ENCODE measurements at places on chromosomes 13 and 19. TPM values are rescaled to one million over a fixed set of nuclear protein-coding genes. Genes with fewer than 3 reads are reported as not detected.

EHD2 gene
- 184 TPM for total RNA-seq

SYDE1 gene
- 35.3 TPM for total RNA-seq

- H3K36me3 ChIP-seq, result no peaks in the 10 kb centered on the region
- H3K4me3 ChIP-seq, result peak within 1 kb of the TSS; percentile 91
- no peaks in the 10 kb centered on the region for H3K27me3 ChIP-seq
- DNase-seq, result peak; percentile 76
- H3K27ac ChIP-seq, result peak within 1 kb of the TSS; percentile 72
These were observed at the start of gene ARHGEF1 for GRCh38 chr19:41882568-41883462. ARHGEF1 (plus strand) TSS chr19:41883184; CDS start chr19:41888083, 4,899 bp downstream.

DNA sequence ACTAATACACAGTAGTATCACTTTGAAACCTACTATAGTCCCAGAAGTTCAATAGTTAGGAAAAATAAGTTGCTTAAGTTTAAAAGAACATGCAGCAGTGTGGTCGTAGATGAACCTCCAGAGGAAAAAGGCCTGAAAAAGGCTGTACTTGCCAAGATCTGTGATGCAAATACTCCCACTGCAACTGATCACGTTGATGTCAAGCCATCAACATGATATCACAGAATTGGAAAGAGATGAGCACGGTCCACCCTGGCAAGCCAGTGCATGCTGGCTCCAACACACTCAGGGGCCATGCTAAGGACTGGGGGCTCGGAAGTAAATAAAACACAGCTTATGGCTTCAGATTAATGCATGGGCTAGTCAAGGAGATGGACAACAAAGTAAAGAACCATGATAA lies 71.8 kb upstream of the LRCH1 start:
- no peaks in the 10 kb centered on the region for H3K4me1 ChIP-seq
- no peak overlapping the region for H3K27ac ChIP-seq
- no peaks in the 10 kb centered on the region for H3K36me3 ChIP-seq
- DNase-seq, result no peak

SCGB2B2 gene
- total RNA-seq, result 1.4 TPM

MISP3 gene
- 1.7 TPM for total RNA-seq

UQCR11 gene
- total RNA-seq, result 176 TPM

All from sigmoid colon (tissue), 7 donors.